ENCODE measurements at places on chromosomes 1 and 21.

GRCh38 chr1:25661043-25661815 is 44.6 kb downstream of the MAN1C1 start:
- no peak for DNase-seq

DNA sequence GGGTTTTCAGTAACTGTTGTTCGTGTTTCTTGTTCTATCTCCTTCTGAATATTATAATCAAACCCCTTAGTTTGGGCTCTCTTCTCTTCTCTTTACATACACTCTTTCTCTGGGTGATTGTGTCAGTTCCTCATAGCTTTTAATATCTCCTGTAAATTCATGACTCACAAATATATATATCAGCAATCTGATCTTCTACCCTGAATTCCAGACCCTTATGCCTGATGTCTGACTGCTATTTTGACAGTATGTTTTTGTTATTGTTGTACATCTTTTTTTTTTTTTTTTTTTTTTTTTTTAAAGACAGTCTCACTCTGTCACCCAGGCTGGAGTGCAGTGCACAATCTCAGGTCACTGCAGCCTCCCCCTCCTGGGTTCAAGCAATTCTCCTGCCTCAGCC is 70.8 kb upstream of the MPC2 start:
- no peak for DNase-seq

GRCh38 chr21:38436341-38436740 is 61.9 kb downstream of the ERG start:
- DNase-seq = no peak

GRCh38 chr1:246949956-246950355 is 18.2 kb upstream of the AHCTF1 start:
- no peak for DNase-seq

- DNase-seq = no peak
Measured at GRCh38 chr1:7046891-7047290, 261.6 kb downstream of the CAMTA1 start.

GRCh38 chr1:245873068-245873467 is 634.0 kb downstream of the SMYD3 start:
- no peak for DNase-seq

DNA sequence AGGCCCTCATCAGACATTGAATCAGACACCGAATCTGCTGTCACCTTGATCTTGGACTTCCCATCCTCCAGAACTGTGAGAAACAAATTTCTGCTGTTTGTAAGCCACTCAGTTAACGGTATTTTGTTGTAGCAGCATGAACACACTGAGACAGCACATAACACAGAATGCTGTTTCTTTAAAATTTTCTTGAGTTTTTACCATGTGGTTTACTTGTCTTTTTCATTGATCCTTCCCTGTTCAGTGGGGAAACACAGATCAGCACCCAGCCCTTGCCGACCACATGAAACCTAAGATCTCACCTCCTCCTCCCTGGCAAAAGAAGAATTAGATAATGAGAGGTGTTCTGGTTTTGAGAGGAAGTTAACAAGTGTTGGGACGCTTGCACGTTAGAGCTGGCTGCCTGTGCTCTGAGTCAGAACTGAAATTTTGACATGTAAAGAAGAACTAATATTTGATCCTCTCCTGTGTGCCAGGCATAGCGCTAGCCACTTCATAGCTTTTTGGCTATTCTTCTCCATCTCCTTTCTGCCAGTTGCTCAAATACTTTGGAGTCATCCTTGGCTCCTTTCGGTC is 179.6 kb downstream of the DHRS3 start:
- no peak for DNase-seq

DNA sequence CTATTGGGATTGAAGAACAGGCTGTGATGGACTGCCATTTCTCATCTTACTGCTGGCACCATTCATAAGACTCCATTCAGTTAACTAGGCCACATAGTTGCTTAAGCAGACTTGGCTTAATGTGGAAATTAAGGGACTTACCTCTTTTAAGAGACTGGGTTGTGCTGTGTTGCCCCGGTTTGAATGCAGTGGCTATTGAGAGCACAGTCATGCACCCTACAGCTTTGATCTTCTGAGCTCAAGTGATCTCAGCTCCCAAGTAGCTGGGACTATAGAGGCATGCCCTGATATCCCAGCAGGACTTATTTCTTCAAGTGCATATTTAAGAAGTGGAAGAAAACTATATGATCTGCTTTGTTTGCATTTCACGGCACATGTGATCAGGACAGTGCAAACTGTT is 181.1 kb downstream of the RASAL2 start:
- no peak for DNase-seq

DNA sequence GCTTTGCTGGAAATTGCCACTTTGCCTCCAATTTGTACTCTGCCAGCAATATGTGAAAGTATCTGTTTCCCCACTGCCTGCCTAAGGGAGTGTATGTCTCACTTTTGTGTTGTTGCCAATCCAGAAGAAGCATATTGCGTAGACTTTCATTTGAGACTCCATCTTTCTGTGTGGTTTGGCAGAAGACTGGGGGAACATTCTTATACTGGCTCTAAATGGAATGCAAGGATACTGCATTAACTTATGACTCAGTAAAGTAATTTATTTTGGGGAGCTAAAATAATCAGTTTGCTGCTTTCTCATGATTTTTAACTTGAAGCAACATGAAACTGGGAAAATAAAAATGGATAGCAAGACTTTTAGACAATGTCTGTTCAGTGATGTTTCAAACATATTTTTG is 107.7 kb upstream of the TMPRSS2 start:
- no peak for DNase-seq

GRCh38 chr1:76354236-76354635 is 279.7 kb downstream of the ST6GALNAC3 start:
- DNase-seq = no peak

- no peak for DNase-seq
Measured at GRCh38 chr1:7664893-7665250, 106.2 kb upstream of the VAMP3 start.

DNA sequence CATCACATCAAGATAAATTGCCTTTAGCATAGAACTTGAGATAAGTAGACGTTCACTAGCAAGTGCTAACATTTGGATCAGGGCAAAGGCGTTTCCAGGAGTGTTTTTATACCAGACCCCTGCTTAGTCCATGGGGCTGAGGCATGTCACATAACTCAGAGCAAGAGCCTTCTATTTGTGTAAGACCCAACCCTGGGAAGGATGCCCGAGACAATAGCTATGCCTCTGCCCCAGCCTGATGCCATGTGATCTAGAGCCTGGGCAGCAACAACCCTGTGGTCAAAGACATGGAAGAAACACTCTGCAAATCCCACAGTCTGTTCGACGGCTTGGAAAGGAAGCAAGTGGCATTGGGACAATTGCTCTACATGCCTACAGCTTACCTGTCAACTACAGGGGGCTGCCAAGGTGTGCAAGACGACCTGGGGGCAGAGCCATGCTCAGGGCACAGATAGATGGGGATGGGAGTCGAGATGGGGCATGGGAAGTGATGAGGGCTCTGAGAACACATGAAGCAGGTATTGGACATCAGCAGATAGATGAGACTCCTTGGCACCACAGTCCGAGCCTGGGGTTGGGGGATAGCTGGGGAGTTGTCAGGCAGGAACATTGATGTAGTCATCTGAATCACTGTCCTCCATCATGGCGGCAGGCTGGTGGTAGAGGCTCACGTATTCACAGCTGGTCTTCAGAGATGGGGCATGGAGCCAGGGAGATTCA is 7.3 kb downstream of the IL24 start:
- no peak for DNase-seq

DNA sequence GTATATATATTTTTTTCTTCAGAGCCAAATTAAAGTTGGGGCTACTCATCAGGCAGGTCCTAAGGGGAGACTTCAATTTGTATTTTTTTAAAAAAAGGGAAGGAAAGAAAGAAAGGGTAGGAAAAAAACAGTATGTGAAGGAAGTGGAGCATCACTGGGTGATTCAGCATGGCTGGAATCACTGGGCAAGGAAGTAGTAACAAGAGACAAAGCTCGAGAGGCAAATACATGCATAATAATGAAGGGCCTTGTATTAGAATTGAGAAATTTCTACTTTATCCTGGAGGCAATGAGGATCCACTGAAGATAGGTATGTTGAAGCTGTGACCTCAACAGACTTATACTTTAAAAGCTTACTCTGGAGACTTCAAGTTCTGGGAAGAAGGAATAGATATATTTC is 184.4 kb downstream of the COQ8A start:
- DNase-seq = no peak

DNA sequence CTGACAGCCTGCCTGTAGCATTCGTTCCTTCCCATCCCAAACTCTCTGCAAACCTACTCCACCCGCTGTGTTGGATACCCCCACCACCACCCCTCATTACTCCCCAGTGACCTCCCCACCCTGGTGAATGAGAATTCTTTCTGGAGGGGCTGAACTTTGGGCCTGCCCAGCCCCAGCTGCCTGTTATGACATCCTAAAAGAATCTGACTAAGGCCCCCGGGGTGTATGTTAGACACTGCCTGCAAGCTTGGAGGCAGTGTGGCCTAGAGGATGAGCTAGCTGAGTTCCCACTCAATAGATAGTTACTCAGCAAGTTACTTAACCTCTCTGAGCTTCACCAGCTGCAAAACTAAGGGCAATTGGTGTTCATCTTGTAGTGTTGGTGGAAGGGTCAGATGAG is 110.2 kb upstream of the FGGY start:
- DNase-seq = no peak

DNA sequence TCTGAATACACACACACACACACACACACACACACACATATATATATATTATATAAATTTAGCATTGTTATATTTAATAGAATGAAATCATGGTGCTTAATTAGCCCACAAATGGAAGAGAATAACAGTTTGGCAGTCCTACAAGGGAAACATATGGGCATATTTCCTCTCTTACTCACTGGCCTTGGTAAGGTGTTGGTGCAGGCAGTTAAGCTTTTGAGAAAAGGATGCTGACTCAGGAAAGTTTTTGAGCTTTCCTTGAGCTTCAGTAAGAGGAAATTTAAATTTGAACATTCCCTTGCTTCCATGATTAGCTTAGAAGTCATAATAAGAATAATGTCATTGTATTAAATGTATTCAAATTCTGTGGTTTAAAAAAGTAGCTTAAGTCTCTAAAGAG is 37.0 kb upstream of the B3GALT5 start:
- DNase-seq = no peak

DNA sequence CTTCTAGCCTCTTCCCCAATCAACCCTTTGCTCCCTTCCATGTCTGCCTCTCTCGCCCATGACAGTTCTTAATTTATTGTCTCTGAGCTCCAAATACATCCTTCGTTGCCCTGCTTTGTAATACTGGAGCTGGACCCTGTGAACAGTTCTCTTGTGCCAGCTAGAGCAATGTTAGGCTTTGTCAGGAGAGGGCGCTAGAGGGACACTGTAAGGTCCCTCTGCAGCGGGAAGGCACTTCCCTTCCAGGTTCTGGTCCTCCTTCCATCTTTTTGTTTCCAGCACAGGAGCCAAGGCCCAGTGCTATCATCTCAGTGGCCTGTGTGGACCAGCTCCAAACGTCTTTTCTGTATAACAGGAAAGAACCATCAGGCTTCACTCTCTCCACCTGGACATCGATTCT is 95.9 kb downstream of the PTPRU start:
- DNase-seq = no peak

GRCh38 chr21:36450511-36450910 is 29.4 kb downstream of the CLDN14 start:
- DNase-seq = no peak

GRCh38 chr1:81809808-81810207 is 9.1 kb downstream of the ADGRL2 start:
- no peak for DNase-seq

DNA sequence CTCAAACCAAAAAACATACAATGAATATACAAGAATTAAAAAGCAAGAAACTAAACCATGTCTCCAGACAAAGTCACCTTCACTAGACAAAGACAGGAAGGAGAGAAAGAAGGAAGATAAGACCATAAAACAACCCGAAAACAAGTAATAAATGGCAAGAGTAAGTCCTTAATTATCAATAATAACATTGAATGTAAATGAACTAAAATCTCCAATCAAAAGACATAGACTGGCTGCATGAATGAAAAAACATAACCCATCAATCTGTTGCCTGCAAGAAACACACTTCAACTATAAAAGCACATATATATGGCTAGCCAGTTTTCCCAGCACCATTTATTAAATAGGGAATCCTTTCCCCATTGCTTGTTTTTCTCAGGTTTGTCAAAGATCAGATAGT is 100.8 kb upstream of the SAMSN1 start:
- DNase-seq = no peak

- no peak for DNase-seq
Measured at GRCh38 chr1:230249695-230250480, 176.2 kb downstream of the PGBD5 start.

DNA sequence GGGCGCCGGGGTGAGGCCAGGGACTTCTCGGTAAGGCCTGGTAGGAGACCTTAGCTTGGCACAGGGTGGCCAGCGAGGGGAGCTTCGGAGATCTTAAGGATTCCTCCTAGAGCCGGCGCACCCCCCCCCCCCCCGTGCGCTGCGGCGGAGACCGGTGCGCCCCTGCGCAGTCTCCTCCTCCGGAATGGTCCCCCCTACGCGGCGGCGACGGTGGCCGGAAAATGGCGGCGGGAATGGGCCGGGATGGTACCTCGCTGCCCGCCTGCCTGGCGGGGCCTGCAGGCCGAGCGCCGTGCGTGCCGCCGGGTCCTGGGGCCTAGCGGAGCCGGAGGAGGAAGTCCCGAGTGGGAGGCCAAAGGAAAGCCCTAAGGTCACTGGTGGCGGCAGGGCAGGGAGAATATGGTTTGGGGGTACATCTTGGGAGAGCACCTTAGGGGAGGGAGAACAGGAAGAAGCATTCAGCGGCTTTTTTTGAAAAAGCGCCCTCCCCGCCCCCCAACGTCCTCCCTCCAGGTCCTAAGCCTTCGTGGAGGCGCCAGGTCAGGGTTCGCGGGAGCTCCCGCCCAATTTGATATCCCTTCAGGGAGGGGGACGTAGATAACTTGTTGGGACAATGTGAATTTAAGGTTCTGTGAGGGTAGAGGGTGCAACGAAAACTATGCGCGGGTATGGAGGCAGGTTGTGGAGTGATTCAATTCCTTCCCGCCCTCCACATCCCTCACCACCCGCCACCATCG is 429 bp downstream of the SRRM1 start:
- DNase-seq = no peak

GRCh38 chr1:9604836-9605235 is 16.1 kb downstream of the TMEM201 start:
- DNase-seq = no peak
